ENCODE measurements at places on chromosomes 2 and 18.

DNA sequence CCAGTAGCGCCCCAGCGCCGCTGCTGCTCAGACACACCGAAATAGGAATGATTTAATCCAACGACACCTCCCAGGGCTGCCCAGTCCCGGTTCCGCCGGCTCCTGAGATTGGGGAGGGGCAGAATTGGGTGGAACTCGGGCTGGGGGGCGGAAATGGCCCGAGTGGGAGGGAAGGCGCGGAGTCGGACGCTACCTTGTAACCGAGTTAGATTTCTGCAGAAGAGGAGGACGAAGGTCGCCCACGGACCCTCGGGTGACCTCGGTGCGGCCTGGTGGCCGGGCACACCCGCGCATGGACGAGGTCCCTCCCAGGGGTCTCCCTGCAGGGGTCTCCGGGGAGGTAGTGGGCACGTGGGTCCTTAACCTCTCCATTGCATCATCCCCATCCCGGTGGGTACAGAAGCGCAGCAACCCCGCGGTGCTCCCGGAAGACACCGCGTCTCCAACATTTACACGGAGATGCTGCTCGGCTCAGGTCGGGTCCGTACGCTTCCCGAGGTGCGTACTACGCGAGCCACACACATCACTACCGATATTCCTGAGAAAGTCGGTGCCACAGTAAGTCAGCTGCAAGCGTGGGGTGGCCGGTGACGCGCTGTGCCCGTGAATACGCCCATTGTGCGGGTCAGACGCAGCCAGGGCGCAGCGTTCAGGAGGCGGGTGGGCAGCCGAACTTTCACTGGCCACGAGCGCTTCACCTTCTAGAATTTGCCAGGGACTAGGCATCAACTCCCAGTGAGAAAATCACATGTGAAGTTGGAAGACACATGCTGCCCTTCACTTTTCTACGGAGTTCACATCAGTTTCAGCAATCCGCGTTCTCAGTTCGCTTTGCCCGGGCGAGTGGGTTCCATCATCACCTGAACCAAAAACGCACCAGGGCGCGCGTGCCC lies 3.0 kb downstream of the ZNF516 start:
- H3K27ac ChIP-seq = peak overlapping the region; percentile 93
- peaks cover 37% of the 10 kb centered on the region for H3K4me1 ChIP-seq
- peak; percentile 33 for DNase-seq
- H3K36me3 ChIP-seq = no peaks in the 10 kb centered on the region

DNA sequence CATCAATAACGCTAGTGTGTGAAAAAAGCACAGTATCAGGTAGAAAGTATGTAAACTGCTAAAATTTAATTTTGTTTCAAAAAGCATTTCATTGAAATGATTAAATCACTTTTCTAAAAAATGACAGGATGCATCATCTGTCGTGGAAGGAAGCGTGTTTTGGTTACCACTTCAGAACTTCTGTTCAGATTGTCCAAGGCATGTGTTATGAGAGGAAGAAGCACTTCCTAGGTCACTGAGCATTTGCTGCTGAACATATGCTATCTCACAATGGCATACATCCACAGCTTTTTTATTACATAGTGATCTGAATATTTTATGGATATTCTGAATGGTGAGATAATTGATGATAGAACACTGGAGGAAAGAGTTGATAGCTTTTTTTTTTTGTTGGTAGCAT lies 737.5 kb downstream of the SATB2 start:
- H3K27me3 ChIP-seq = no peaks in the 10 kb centered on the region
- no peaks in the 10 kb centered on the region for H3K36me3 ChIP-seq
- H3K4me3 ChIP-seq = no peak overlapping the region
- no peaks in the 10 kb centered on the region for H3K4me1 ChIP-seq
- DNase-seq = no peak

DNA sequence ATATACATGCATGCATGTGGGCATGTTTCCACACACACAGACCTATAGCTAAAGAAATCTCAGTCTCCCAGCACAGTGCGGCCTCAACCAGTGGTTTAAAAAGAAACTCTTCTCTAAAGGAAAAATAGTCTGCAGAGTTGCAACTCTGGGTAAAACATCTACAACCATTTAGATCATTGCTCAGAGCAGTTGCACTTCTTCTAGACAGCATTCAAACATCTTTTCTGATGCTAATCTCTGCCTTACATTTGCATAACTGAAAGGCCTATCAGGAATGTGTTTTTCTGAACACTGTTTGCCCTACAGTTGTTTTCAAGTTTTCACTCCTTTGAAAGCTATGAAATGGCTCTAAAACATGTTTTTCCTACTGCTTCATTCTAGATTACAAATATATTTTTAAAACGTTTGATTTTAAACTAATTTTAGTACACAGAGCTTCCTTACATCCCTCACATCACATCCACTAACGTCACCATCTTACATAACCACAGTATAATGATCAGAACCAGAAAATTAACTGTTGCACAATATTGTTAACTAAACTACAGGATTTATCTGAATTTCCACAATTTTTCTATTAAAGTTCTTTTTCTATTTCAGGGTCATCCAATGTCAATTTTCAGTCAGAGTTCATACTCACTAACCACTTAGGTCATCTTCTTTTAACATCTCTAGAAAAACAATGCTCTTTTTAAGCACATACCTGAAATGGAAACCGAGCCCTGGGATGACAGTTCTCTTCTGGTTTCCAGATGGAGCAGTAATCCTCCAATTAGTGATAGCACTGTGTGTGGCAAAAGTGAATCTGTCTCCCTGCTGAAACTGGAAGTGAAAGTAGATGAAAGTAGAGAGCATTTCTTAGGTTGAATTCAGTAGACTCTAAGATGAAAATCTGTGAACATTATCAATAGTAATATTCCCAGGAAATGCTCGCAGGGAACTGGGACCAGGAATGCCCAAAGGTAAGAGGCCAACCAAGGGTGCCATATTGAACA lies 501.6 kb upstream of the GCFC2 start:
- DNase-seq = no peak
- no peak overlapping the region for H3K27ac ChIP-seq
- H3K4me1 ChIP-seq = no peaks in the 10 kb centered on the region
- no peak overlapping the region for H3K4me3 ChIP-seq
- no peaks in the 10 kb centered on the region for H3K36me3 ChIP-seq
- H3K27me3 ChIP-seq = no peaks in the 10 kb centered on the region

- no peak overlapping the region for H3K4me3 ChIP-seq
- no peak for DNase-seq
- H3K4me1 ChIP-seq = no peaks in the 10 kb centered on the region
Observed at GRCh38 chr2:50318147-50318546, 713.8 kb downstream of the NRXN1 start.

DNA sequence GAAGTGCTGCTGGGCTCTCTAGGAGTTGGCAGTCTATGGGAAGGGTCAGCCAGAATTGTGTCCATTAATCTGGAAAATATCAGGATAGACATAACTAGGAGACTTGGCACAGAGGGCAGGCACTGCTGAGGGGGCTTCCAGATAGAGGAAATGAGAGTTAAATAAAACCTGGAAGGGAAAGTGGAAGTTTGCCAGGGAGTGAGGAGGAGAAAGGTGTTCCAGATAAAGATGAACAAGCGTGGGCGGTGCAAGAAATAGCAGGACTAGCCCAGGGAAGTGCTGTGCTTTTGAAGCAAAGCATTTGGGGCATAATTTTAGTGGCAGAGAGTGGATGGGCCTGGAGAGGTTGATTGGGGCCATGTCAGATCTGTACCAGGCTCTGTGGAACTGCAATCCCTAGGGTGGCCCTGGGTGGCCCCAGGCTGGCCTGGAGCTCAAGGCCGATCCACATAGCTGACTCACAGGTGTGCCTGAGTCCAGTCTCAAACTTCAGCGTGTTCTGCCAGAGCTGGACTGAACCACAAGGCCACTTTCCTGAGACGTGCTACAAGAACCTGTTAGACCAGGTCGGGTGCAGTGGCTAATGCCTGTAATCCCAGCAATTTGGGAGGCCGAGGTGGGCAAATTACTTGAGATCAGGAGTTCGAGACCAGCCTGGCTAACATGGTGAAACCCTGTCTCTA lies 26.9 kb downstream of the GALM start:
- H3K4me3 ChIP-seq = no peak overlapping the region
- peaks cover 59% of the 10 kb centered on the region for H3K36me3 ChIP-seq
- peaks cover 23% of the 10 kb centered on the region for H3K4me1 ChIP-seq
- H3K27me3 ChIP-seq = no peaks in the 10 kb centered on the region

DNA sequence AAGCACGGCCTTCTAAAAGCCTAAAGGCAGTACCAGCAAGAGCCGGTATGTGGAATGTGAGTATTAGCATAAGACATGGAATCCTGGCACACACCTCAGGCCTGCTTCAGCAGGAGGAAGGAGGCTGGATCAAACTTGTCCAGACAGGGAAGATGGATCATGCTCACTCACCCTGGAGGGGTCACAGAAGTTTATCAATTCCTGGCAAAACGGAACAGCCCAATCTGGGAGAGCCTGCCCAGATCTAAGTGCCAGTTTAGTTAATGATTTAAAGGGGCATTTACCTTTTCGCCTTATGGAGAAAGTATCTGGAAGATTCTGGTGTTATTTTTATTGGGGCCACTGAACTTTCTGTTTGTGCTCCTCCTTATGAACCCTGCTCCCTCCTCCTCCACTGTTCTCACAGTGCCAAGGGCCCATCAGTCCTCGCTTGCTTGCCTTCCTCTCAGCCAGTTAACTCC lies 58.3 kb upstream of the NFE2L2 start:
- H3K4me3 ChIP-seq = no peak overlapping the region
- no peak for DNase-seq
- no peaks in the 10 kb centered on the region for H3K27me3 ChIP-seq
- no peak overlapping the region for H3K27ac ChIP-seq
- H3K36me3 ChIP-seq = peaks cover 3% of the 10 kb centered on the region
- H3K4me1 ChIP-seq = peaks cover 3% of the 10 kb centered on the region

DNA sequence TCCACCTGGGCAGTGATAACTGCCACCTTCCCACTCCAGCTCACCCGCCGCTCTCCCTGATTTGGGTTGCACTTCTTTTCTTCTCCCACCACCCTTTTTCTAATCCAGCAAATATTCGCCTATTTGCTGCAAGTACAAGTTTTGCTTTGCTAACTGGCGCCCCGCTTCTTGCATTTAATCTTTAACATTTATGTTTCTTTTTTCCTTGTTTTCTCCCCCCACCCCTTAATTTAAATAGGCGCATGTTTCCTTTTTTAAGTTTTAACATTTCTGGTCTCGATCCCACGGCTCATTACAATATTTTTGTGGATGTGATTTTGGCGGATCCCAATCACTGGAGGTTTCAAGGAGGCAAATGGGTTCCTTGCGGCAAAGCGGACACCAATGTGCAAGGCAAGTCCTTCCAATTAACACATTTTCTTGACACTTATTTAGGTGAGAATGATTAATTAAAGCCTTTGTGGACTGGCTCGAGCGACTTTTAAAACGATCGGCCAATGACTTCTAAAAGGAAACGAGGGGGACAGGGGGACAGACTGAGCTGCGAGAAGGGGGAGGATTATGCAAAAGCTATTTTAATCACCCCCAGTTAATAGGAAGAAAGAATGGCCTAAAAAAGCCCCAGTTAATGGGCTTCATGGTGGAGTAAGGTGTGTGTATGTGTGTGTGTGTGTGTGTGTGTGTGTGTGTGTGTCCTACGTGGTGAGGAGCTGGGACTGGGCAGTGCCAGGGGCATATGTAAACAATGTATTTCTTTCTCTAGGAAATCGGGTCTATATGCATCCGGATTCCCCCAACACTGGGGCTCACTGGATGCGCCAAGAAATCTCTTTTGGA lies 1.6 kb downstream of the TBR1 start:
- H3K4me1 ChIP-seq = peaks cover 43% of the 10 kb centered on the region
- H3K36me3 ChIP-seq = peaks cover 6% of the 10 kb centered on the region
- H3K27ac ChIP-seq = no peak overlapping the region
- H3K4me3 ChIP-seq = no peak overlapping the region

Measured in activated naive CD8-positive, alpha-beta T cell treated with anti-CD3 and anti-CD28 coated beads for 36 hours (primary cell).